Fibroblast of skin of right quadriceps (primary cell): ENCODE measurements at places on chromosomes 1 and 21.

GRCh38 chr1:223153177-223154119 lies 10.4 kb upstream of the TLR5 start:
- peak; percentile 57 for DNase-seq

DNA sequence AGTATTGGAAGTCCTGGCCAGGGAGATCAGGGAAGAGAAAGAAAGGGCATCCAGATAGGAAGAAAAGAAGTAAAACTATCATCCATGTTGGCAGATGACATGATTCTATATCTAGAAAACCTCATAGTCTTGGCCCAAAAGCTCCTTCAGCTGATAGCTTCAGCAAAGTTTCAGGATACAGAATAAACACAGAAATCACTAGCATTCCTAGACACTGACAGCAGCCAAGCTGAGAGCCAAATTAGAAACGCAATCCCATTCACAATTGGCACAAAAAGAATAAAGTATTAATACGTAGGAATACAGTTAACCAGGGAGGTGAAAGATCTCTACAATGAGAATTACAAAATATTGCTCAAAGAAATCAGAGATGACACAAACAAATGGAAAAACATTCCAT lies 44.6 kb downstream of the ZFYVE9 start:
- no peak for DNase-seq

DNA sequence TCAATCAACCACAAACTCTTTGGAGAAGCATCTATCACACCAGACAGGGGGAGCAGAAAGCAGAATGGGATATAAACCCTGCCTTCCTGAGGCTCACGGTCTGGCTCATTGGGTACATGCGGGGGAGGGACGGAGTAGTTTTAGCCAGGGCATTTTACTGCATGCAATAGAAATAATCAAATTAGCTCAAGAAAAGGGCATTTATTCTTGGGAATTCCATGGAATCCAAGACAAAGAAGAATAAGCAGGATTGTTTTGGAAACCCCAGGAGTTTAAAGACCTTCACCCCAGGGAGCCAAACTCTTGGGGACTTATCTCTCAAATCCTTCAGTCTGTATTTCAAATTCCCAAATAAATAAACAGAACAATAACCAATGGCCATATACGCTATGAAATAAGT lies 5.2 kb upstream of the KAZN start:
- DNase-seq = no peak

DNA sequence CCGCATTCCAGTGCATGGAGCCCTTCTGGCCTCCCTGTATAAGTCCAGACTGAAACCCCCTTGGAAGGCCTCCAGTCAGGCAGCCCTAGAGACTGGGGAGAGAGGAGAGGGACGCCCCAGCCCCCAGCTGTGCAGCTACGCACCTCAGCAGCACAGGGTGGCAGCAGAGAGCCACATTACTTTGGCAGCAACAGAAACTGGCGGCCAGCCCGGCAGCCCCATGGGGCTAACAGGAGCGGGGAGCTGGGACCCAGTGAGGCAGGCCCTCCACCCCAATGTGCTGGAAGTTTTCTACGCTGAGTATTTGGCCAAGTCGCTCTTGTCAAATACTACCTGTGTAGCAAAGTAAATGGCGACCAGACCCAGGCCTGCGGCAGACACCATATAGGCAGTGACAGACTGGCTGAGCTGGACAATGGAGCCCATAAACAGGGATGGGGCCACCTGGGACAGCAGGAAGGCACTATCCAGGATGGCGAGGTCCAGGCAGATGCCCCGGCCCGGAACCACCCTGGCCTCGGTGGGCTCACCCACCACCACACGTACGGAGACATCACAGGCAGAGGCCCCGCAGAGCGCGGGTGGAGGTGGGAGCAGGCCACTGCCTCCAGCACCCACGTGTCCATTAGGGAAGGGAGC lies 21.2 kb downstream of the SLC45A3 start:
- peak; percentile 60 for DNase-seq

DNA sequence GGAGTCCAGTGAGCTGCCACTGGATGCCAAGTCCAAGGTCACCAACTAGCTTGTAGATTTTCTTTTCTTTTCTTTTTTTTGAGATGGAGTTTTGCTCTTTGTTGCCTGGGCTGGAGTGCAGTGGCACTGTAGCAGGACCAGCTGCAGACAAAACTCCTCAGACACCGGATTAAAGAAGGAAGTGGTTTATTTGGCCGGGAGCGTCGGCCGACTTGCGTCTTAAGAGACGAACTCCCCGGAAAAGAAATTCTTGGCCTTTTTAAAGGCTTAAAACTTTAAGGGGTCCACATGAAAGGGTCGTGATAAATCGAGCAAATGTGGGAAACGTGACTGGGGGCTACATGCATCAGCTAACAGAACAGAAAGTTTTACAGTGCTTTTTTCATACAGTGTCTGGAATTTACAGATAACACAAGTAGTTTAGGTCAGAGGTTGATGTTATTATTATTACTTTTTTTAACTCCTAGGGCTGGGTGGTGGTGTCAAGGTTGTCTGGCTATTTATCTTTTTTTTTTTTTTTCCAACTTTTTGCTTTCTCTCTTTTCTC lies 36.4 kb upstream of the CFAP126 start:
- DNase-seq = no peak

GRCh38 chr1:183051546-183051945 lies 28.3 kb downstream of the LAMC1 start:
- no peak for DNase-seq

GRCh38 chr1:28104866-28105467 lies 16.6 kb upstream of the EYA3 start:
- DNase-seq = peak; percentile 62

DNA sequence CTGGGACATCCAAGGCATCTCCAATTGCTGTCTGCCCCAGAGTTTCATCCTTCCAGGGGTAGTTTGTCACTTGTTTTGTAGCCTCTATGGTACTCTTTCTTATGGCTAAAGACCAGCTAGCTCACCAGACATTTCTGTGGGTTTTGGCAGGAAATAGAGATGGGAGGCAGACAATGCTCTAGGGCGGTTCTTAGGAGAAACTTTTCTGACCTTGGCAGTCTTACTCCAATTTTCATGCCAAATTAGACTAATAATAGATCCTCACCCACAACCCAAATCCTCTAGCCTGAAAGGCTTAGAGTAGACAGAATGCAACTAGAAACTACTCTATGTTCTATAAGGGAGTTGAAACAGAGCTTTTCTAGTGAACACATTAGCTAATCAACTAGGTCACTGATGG lies 69.8 kb downstream of the LRIG2 start:
- peak; percentile 53 for DNase-seq

DNA sequence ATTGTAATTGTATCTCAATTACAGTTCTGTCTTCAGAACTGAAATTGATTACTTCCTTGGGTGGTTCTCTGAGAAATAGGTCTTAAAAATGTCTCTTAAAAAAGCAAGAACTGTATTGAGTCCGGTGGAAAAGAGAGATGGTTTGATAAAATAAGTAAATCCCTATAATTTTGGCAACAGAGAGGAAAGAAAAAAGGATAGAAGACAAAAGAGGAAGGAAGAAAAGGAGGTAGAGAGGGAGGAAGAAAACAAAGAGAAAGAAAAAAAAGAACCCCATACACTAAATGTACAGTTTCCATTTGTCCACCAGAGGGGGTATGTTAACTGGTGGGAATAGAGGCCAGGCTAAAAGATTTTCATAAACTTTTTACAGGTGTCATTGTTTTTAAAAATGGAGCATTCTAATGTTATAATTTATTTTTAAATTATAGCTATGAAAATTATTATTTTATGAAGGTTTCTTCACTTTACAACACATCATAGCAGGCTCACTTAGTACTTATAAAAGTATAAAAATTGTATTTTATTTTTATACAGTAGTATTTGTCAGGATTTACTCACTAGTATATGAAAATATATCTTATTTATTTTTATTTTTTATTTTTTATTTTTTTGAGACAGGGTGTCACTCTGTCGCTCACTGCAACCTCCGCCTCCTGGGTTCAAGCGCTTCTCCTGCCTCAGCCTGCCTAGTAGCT lies 2.1 kb upstream of the UBE2T start:
- peak; percentile 50 for DNase-seq

- DNase-seq = peak; percentile 95
These were observed 264.6 kb downstream of the HHIPL2 start for GRCh38 chr1:222283147-222283768.

DNA sequence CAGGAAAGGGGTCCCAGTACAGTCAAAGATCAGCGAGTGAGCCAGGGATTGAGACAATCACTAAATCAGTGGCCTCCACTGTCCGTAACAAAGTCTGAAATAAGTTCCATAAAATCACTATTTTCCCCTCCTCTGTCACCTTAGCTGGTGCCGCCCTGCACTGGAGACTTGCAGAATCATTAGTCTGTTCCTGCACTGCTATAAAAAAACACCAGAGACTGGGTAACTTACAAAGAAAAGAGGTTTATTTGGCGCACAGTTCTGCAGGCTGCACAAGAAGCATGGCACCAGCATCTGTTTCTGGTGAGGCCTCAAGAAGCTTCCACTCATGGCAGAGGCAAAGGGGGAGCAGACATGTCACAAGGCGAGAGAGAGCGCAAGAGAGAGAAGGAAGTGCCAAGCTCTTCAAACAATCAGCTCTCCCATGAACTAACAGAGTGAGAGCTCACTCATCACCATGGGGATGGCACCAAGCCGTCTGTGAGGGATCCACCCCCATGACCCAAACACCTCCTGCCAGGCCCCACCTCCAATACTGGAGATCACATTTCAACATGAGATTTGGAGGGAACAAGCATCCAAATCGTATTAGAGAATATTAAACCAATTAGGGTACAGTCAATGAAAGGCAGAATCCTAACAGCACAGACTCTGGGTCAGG lies 129.8 kb upstream of the TIAM1 start:
- DNase-seq = peak; percentile 12

- DNase-seq = no peak
These were observed 128.9 kb downstream of the SIK1 start for GRCh38 chr21:43297989-43298388.

GRCh38 chr21:44920694-44921604 lies at the start of gene ITGB2:
ITGB2 (minus strand) TSS chr21:44920899; CDS start chr21:44910782, 10,117 bp downstream.
- DNase-seq = no peak

DNA sequence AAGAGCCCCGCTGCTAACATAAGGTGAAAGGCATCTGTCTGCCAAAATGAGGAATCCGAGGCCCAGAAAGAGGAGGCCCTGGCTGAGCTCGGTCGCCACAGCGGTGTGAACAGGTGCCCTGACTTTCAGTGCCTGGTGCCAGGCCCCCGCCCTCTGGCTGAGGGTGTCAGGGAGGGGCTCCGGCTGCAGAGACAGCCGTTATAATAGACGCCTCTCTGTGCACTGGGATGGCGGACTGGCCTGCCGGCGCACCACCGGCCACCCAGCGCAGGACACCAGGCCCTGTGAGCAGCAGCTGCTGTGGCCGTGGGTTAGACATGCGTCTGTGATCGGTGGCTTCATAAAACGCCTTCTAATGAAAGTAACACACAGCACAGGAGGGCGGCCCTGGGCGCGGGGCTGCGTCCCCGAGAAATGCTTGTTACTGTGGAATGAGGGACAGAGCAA lies 51.4 kb upstream of the ACTRT2 start:
- DNase-seq = no peak

GRCh38 chr1:61387829-61388228 lies 305.5 kb downstream of the NFIA start:
- DNase-seq = no peak

- DNase-seq = no peak
These were observed 12.8 kb downstream of the AHCYL1 start for GRCh38 chr1:109997204-109997866.

- peak; percentile 32 for DNase-seq
These were observed 263.9 kb upstream of the KAZN start for GRCh38 chr1:14334336-14335176.

- DNase-seq = no peak
These were observed 127.0 kb upstream of the VAMP3 start for GRCh38 chr1:7644086-7644485.

GRCh38 chr1:13697738-13698137 lies 2.2 kb upstream of the PRDM2 start:
- no peak for DNase-seq

DNA sequence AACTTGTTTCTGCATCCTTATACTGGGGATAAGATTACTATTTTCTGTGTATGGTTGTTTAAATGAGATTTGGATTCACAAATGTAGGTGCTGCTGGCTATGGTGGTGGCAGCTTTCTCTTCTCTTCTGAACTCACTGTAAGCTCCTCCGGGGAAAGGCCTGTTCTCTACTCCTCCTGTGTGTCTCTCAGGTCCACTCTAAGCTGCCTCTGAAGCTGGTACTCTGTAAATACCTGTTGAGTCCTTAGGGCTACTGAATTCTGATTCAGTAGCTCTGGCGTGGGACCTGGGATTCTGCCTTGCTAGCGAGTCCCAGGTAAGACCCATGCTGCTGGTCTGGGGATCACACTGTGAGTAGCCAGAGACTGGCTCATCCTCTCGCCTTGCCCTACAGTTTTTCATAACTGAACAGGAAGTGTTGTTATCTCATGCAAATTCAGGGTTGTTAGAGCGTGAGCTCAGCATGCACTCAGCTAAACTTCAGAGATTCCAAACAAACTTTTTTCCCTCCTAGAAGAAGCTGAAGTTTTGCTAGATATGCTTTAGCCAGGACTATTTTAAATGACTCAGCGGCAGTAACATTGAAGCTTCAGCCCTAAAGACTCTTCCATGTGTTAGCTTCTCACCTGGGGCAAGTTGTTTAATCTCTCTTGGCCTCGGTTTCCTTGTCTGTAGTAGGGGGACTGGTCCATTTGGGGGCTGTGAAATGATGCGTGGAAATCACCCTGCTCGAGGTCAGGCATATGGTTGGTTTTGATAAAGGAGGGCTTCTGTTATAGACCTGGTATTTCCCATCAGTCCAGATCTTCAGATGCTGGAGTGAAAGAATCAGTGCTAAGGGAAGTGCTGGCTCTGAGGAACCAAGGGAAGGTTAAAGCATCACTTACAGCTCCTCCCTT lies 271.5 kb upstream of the TMEM51 start:
- DNase-seq = no peak

GRCh38 chr1:216723274-216723780 lies at the start of gene ESRRG:
ESRRG (minus strand) TSS chr1:216723429; CDS start chr1:216723299, 130 bp downstream.
- DNase-seq = peak; percentile 10

- DNase-seq = no peak
These were observed 9.5 kb downstream of the TRAF5 start for GRCh38 chr1:211336161-211336560.

- peak; percentile 57 for DNase-seq
These were observed 1.0 kb downstream of the PRDX6 start for GRCh38 chr1:173478094-173478674.

GRCh38 chr1:110229348-110230001 lies 19.4 kb downstream of the KCNC4 start:
- DNase-seq = no peak

GRCh38 chr1:173917635-173918493 lies 737 bp upstream of the SERPINC1 start:
- no peak for DNase-seq

- peak; percentile 33 for DNase-seq
These were observed 920 bp downstream of the MTHFR start for GRCh38 chr1:11804666-11805421.

GRCh38 chr1:51628715-51629590 lies 12.1 kb downstream of the OSBPL9 start:
- no peak for DNase-seq

DNA sequence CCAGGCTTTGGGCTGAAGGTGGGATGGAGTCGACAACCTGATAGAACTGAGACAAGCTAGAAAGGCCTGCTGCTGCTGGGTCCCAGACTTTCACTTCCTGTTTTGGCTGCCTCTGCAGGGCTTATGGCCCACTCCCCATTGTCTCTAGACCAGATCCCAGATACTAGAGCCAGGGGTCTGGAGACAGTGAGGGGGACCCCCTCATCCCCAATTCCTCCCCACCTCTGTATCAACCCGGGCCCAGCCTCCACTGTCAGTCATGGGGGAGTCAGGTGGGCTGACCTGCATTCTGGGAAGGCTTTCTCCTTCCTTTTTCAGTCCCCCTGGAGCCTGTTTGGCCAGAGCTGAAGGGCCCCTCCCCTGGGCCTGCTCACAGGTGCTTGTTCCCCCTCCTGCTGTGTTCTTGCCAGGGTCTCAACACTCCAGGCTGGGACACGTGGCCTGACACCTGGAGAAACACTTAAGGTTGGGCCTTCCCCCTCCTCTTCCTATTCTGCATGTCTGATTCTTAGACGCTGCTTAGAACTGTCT lies 18.0 kb upstream of the ETV3L start:
- no peak for DNase-seq
